GM19239 (cell line): ENCODE measurements at places on chromosomes 16 and 17.

- no peak for DNase-seq
Measured at GRCh38 chr16:75593825-75594820, 27.9 kb downstream of the GABARAPL2 start.

DNA sequence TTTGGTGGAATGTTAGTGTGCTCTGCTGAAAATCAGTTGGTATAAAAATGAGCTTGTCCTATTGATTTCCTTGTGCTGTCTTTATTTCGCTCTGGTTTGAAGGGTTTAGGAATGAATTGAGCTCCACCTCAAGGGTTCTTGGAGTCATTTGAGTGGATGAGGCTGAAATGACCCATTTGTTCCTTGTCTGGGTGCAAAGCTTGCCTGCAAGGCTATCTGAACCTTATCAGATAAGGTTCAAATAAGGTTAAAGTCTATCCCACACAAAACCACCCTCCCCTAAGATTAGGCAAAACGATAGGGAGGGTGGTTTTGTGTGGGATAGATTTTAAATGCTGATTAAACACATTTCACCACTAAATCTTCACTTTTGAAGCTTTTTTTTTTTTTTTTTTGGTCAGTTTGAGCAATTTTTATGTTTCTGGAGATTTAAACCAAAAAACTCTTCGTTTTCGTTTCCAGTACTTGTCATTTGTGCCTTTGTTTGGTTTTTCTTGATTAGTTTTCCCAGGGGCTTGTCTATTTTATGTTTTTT lies 62.7 kb downstream of the ARHGAP44 start:
- DNase-seq = no peak

- no peak for DNase-seq
Measured at GRCh38 chr16:70565053-70565452, 41.4 kb downstream of the SF3B3 start.

GRCh38 chr17:45936610-45937009 lies 42.3 kb downstream of the MAPT start:
- no peak for DNase-seq

GRCh38 chr16:65494609-65495008 lies 372.7 kb upstream of the CDH11 start:
- no peak for DNase-seq

GRCh38 chr16:19481296-19481695 lies 40.6 kb downstream of the GDE1 start:
- DNase-seq = no peak

- DNase-seq = no peak
Measured at GRCh38 chr17:64498308-64499203, 1.7 kb upstream of the POLG2 start.

DNA sequence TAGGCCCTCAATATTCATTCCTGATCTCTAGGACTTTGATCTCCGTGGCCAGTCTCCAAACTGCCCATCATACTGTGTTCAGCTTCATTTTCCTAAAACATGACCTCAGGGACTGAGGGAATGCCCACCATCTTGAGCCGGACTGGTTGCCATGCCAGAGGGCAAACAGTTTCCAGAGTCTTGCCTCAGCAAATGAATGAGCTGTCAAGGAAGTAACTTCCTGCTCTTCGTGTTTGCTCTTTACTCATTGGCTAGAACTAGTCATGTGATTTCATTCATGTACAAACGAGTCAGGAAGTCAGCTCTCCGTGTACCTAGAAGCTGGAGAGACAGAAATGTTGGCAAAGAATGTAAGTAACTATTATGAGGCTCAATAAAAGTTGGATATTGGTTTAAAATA lies 50.2 kb downstream of the ANKFN1 start:
- DNase-seq = no peak

DNA sequence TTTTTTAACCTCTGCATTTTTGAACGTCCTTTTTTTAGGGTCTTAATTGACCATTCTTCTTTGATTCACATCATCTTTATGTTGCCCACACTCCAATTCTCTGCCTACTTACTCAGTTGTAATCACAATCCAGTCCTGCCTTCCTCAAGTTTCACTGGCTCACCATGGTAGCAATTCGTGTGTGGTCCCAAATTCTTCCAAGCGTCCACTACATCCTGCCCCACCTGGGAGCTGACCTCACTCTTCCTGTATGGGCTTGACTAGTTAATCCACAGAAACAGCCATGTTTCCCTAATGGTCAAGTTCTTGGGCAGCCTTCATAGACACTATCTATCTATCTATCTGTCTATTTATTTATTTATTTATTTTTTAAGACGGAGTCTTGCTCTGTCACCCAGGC lies 7.1 kb downstream of the TLCD2 start:
- DNase-seq = no peak

- no peak for DNase-seq
Measured at GRCh38 chr16:48317614-48318315, 67.4 kb downstream of the SIAH1 start.

DNA sequence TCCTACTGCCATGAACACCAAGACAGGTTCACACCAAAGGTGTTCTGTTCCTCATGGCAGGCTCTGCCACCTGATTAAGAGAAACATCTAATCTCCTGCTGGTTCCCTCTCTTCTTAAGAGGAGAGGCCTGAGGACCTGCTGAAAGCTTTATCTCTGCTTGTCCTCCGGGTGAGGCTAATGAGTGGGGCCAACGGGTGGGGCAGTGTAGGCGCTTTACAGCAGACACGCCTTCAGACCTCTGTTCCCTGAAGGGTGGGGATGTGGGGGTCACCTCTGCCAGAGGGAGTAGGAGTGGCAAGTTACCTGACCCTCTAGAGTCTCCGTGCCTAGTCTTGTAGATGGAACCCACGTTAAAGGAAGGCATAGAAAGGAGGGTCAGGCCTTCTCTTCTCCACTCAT lies 4.2 kb upstream of the MRM1 start:
- no peak for DNase-seq

GRCh38 chr16:23160574-23160973 lies 11.3 kb upstream of the USP31 start:
- no peak for DNase-seq

GRCh38 chr16:30834130-30834740 lies 47.2 kb upstream of the ZNF629 start:
- no peak for DNase-seq

GRCh38 chr17:31061678-31062077 lies 33.1 kb upstream of the NF1 start:
- DNase-seq = no peak

GRCh38 chr17:7717756-7718350 lies 309 bp downstream of the DNAH2 start:
- DNase-seq = no peak

DNA sequence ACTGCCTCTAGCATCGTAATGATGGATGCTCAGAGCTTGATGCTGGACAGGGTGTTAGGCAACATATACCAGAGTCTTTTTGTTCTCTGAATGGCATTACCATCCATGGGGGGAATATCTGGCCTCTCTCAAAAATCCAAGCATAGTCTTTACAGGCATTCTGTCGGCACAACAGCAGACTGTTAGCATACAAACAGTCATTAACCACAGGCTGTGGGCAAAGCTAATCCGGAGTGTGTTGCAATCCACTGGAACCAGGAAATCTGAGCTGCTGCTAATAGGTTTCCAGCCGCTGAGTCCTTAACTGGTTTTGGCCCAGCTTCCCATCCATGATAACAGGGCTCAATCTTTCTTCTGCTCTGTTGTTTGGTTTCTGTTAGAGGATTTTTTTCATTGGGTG lies 371.9 kb downstream of the HS3ST3B1 start:
- no peak for DNase-seq

DNA sequence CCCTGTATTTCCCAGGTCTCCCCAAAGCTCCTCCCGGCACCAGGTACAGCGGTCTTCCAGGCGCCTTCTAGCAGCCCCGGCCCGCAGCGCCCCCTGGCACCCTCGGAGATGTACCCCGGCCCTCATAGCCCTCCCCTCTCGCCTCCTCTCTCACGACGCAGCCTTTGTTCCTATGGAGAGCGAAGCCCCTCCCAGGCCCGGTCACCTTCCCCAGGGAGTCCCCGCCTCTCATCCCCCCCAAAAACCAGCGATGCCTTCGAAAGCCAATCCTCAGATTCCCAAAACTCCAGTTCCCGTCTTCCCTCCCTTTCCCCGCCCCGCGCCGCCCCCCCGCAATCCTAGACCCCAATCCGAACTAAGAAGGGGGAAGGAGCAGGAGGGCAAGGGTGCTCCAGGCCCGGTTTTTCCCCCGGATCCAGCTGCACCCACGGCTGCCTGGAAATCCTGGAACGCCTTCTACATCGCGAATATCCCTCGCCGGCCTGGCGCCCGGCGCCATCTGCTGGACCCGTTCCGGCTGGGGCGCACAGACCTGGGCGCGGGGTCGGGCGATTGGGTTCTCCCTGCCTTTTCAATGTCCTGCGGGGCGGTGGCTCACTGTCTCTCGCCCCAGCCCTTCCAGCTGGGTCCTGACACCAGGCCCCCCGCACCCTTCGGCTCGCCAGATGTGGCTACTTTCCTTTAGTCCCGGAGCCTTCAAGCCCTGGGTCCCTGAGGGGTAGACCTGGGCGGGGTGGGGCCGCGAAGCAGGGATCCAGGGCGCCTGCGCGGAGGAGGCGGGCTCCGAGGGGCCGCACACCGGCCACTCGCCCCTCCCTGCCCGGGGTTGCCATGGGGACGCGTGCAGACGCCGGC lies at the start of gene DNAH2:
DNAH2 (plus strand) TSS at position 844 of the 855 bp plus-strand sequence. CDS start 1,991 bp downstream, outside the sequence.
- peak; percentile 44 for DNase-seq

DNA sequence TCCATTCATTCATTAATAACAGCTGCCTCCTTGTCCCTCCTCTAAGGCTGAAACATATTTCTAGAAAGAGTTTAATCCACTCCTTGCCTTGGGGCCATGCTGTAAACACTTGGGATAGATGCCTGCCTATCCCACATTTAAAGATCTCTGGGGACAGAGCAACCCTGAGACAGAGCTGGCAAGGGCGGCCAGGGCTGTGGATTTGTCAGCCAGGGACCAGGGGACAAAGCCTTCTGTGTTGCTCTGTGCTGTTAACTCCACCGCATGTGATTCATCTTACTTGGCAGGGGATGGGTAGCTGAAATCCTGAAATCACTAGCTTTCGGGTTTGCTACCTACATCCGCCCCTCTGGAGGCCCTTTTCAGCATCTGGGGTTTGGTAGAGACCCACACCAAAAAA lies 392.9 kb downstream of the SLC39A11 start:
- no peak for DNase-seq
